ENCODE measurements at places on chromosomes 4 and X.
A peak's percentile ranks its signal among the peaks of the same experiment; 100 is the strongest.

GRCh38 chr4:188918787-188919186 is 779.5 kb downstream of the TRIML1 start:
- ATAC-seq = no peak

DNA sequence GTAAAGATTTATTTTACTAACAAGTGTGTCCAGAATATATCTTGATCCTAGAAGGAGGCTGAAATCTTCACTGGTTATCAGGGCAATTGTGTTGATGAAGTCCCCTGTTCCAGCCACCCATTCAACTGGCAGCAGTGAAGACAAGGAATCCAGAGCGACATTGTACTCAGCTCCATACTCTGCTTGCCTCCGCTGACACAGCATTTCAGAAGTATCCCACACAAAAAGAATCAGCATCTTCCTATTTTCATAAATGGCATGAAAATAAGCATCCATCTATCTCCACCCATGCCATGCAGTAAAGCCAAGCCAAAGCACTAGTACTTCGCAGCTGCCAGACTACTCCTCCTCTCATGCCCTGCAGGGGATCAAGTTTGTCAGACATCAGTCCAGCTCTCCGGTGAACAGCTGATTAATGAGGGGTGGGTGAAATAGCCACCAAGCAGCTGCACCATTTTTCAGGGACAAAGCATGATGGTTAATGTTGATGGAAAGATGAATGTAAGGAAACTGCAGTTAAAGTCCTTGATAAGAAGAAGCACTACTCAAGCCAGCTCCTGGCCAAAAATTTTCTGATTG is 54.0 kb downstream of the COL25A1 start:
- ATAC-seq = no peak

DNA sequence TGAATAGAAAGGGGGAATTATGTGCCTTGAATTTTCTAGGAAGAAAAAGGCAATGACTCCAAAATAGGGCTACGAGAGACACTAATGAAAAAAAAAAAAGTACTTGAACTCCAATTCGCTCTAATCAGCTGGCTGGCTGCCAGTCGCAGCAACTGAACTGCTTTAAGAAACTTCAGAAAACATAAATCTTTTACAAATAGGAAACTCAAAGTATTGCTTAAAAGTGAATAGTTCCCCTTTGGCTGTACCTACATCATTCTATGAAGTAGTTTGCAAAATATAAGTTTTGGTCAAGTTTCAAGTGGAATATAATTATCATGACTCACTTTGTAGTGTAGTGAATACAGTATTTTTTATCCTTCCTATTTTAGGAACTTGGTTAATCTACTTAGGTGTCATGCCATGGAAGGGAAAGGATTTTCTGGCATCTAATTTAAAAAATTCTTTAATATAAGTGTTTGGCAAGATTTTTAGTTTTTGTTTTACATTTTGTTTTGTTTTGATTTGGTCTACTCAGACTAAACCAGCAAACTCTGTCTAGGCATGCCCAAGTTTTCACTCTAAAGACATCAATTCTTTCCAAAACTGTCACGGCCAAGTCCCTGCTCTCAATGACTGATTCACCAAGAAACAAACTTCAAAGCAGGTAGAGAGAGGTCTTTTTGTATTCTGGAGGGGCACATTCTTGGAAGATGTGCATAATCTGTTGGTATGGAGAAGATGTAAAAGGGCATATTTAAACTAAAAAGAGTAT is 382.4 kb upstream of the GALNT7 start:
- ATAC-seq = no peak

GRCh38 chr4:76690011-76690905 is 207.7 kb downstream of the SOWAHB start:
- ATAC-seq = peak; percentile 7

DNA sequence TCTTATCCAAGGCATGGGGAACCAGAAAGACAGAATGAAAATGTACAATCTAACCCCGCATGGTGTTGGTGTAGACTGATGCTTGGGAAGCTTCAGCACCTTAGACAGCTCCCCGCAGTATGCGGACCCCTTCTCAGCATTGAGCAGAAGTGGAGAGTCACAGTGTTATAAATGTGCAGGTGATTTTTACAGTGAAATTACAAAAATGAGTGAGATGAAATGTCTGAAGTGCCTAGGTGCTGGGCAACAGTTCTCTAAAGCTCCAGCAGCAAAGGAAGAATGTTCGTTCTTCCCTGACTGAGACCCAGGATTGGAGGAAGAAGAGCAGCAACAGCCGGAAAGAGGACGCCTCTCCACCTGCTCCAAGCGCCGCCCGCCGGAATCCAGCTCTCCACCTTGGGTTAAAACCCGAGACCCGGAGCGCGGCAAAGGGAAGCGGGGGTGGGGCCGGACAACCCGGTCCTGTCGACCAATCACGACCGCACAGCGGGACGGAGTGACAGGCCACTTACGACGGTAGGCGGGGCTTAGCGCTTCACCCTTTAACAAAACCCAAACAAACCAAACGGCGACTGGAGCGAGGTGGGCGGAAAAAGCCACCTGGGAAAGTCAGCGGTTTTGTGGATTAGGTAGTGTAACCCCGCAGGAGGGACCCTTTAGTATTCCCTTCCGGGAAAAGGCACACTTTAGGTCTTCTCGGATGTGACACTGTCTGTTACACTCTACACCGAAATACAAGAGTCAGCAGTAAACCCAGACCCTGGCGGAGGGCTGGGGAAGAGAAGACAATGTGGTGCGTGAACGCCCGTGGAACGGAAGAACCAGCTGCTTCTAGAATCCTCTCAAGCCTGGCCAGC is at the start of gene GLRA3:
Gene GLRA3, minus strand, starts transcription at position 403 of the 857 bp plus-strand sequence. CDS start 436 bp downstream, outside the sequence.
- ATAC-seq = peak; percentile 99

GRCh38 chr4:61446941-61447340 is 246.8 kb downstream of the ADGRL3 start:
- no peak for ATAC-seq

- peak; percentile 35 for ATAC-seq
These were observed 25.8 kb downstream of the ADRA2C start for GRCh38 chr4:3791910-3792542.

- no peak for ATAC-seq
These were observed 59.5 kb downstream of the NSG1 start for GRCh38 chr4:4446434-4446833.

DNA sequence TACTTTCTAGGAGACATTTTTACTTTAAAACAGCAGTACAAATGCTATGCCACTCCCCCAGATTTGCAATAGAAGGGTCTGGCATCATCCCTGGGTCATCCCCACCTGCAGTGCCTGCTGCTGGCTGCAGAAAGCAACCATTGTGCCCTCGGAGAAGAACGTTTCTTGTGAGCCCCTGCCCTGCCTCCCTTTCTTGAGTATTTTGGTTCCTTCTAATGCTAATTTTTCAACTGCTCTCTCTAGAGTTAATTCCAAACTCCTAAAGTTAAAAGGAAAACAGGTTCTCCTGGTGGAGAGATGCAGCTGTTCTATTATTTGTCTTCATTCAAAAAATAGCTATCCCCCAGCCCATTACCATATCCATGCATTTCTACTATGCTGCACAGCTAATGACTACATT is 107.1 kb downstream of the IDS start:
- no peak for ATAC-seq

GRCh38 chrX:16524316-16524715 is 125.6 kb upstream of the S100G start:
- no peak for ATAC-seq

DNA sequence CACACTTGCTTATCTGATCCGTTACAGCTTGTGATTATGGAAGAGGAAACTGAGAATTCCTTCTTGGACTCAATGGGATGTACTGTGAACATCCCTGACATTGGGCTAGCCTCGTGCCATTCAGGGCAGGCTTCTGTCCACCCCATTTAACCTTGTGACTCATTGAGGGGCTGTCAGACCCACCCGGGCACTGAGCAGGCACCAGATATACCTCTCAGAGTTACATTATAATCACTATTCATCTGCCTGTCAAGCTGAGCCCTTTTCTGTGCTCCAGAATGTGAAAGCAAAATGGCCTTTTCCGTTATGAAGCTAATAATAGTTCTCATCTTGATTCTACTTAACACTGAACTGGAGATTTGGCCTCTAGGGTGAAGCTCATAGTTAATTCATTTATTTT is 170.6 kb upstream of the SCML1 start:
- peak; percentile 45 for ATAC-seq

DNA sequence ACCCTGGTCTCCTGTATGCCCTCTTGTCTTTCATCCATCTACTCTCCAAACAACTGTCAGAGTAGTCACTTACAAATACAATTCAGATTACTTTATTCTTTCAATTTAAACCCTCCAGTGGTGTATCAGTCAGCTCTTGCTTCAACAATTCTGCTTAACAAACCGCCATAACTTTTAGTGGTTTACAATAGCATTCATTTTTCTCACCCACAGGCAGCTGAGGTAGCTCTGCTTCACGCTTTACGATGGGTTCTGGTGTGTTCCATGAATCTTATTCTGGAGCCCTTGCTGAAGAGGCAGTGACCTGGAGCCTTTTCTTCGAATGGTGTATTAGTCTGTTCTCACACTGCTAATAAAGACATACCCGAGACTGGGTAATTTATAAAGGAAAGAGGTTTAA is 86.2 kb upstream of the CAMK2D start:
- no peak for ATAC-seq

DNA sequence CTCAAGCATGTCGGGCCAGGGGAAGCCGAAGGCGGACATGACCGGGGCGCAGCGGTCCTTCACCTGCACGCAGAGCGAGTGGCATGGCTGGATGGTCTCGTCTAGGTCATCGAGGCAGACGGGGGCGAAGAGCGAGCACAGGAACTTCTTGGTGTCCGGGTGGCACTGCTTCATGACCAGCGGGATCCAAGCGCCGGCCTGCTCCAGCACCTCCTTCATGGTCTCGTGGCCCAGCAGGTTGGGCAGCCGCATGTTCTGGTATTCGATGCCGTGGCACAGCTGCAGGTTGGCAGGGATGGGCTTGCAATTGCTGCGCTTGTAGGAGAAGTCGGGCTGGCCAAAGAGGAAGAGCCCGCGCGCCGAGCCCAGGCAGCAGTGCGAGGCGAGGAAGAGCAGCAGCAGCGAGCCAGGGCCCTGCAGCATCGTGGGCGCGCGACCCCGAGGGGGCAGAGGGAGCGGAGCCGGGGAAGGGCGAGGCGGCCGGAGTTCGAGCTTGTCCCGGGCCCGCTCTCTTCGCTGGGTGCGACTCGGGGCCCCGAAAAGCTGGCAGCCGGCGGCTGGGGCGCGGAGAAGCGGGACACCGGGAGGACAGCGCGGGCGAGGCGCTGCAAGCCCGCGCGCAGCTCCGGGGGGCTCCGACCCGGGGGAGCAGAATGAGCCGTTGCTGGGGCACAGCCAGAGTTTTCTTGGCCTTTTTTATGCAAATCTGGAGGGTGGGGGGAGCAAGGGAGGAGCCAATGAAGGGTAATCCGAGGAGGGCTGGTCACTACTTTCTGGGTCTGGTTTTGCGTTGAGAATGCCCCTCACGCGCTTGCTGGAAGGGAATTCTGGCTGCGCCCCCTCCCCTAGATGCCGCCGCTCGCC is at the start of gene SFRP2:
Gene SFRP2, minus strand, starts transcription at position 671 of the 864 bp plus-strand sequence. Its CDS starts 248 bp downstream, at position 423.
- ATAC-seq = peak; percentile 51

DNA sequence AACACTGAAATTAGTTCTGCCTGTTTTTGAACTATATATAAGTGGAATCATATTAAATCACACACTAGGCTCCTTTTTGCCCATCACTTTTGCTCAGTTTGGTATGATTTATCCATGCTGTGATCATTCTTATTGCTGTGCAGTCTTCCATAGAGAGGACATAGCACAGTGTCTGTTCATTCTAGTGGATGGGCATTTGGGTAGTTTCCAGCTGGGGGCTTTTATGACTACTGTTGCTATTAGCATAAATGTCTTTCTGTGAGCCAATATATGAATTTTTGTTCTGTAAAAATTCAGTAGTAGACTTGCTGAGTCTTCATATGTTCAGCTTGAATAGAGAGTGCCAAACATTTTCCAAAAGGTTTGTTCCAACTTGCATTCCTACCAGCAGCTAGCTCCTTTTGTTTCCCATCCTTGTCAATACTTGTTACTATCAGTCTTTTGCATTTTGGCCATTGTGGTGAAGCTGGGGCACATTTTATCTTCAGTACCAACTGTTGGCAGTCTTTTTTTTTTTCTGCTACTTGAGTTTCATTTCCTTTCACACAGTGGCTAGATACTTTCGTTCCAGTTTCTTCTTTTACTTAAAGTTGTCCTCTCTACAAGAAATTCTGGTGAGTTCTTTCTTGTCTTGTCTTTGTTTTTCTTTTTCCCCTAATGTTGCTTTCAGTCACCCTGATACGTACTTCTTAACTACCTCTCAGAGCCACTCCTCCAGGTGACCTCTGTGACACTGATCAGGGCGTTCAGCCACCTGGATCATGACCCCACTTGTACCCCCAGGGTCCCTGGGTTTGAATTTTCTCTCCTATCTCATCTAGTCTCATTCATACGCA is 87.0 kb downstream of the ANXA3 start:
- ATAC-seq = no peak

DNA sequence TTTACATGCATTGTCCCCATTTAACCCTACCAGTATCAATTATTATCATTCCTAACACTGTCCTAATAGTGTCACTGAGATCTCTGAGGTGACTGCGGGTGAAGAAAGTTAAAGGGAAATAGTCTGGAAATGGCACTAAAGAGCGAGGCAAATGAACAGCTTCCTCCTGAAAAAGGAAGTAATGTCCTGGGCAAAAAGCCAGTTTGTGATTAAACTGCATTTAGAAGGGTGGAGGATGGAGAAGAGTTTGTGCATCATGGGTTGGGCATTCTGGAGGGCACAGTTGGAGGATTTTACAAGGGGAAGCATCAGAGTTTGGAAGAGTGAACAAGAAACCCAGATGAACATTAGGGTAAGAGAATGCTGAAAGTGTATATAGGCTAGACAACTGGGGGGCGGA is 60.5 kb upstream of the SLC25A4 start:
- no peak for ATAC-seq

DNA sequence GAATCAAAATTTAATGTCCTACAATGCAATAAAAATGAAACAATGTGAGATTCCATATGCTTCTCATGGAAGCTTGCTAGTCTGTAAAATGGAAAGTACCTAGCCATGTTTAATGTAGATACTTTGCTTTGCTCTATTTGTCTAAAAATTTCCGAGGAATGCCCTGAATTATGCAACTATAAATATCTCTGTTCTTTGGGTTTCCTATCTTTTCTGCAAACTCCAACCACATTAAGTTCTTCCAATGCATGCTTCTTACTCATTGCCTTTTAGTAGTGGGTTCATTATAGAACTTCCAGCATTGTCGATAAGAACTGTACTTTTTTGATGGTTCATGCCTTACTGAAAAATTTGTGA is 178.3 kb downstream of the RASL11B start:
- no peak for ATAC-seq

Measured in motor neuron (in vitro differentiated cells).